ENCODE measurements at places on chromosomes 1 and 21. TPM values are rescaled to one million over a fixed set of nuclear protein-coding genes. Genes with fewer than 3 reads are reported as not detected.

GRCh38 chr1:37948841-37949240, 2.0 kb upstream of the INPP5B start:
- no peak for DNase-seq

- DNase-seq = no peak
Measured at GRCh38 chr1:206429421-206429820, 40.9 kb upstream of the IKBKE start.

CD84 gene
- 5.7 TPM for total RNA-seq

TIE1 gene
- 40.1 TPM for total RNA-seq

PRAMEF20 gene
- total RNA-seq = not detected

GRCh38 chr1:163427279-163427678, 105.5 kb downstream of the NUF2 start:
- DNase-seq = no peak

DNA sequence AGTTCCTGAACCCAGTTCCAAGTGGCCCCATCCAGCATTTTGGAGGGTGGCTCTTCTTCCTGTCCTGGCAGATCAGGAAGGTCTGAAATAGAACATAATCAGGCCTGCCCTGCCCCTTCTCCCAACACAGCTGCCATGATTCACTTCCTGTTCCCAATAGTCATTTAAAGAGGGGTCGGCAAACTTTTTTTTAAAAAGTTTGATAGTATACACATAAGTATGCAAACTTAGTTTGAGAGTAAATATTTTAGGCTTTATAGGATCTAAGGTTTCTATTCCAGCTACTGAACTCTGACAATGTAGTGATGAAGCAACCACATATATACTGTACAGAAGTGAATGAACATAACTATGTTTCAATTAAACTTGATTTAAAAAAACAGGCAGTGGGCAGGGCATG, 66.4 kb downstream of the LUZP1 start:
- DNase-seq = peak; percentile 32

GRCh38 chr1:10745383-10745782, 51.1 kb downstream of the CASZ1 start:
- DNase-seq = no peak

GRCh38 chr1:173333581-173333980, 126.5 kb upstream of the TNFSF4 start:
- no peak for DNase-seq

DNA sequence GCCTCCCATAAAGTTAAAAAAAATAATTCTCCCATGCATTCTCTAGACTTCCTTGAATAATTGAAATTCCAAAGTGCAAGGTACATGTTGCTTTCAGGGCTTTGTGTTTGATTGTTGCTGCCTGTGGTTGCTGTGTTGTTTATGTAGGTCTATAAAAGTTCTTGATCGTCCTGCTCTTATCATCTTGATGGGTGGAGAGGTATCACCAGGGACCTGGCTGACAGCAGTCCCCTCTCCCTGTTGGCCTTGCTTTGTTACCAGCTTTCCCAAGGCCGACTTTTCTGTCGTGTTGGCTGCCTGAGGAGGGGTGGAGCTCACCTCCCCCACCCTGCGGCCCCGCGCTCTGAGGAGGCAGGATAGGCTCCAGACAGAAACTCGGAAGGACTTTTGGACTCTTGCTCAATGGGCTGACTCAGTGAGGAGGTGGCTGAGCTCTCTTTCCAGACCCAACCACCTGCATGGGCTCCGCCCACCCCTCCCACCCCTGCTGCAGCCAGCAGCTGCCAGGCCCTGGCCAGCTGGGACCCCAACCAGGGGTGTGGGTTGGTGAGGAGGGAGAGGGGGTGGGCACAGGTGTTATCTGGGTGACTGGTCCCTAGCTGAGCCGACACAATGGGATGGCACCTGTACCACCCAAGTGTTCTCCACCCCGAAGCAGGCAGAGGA, 2.0 kb downstream of the INAVA start:
- DNase-seq = no peak

NUAK2 gene
- 1.6 TPM for total RNA-seq

STUM gene
- 1.2 TPM for total RNA-seq

DNA sequence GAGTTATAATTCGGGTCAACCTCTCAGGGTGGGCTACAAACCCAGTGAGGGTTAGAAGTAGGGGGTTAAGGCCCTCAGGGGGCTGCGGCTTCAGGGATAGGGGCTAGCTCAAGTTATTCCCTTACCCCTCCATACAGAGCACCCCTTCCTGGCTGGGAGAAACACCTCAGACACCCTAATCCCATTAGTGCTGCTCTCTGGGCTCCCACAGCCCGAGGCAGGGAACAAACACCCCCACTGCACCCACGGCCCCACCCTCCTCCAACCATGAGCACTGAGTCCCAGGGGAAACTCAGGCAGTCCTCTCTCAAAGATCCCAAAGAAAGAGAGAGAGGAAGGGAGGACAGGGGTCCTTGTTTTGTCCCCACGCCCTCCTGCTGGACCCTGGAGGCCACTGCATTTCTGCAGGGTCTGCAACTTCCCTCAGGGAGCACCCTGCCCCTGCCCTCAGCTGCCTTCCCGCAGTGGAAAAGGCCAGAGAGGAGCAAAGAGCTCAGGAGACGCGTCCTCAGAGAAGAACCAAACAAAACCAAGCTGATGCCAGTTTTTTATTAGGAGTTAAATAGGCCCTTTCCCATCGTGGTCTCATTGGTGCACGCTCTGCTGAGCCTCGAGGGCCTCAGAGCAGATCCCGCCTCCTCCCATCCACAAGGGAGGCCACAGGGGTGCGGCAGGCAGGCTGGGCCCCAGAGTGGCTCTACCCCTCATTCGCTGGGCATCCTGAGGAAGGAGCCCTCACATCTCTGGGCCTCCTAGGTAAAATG, 1.4 kb upstream of the S100A4 start:
- DNase-seq = no peak

DNA sequence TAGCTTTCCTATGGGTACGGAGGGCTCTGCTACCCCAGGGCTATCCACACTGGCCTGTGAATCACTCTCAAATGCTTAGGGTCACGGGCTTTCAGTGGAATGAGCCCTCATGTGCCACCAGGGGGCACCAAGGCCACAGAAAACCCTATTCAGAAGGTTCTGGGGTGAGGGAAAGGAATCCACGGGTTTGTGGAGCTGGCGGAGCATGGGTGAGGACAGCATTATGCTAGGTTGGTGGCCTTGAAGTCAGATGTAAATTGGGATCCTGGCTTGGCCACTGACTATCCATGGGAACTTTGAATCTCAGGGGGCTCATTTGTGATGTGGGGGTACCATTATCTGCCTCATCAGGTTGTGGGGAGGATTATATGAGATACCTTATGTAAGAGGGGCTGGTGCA, 5.1 kb upstream of the LAMTOR5 start:
- peak; percentile 86 for DNase-seq

SERINC2 gene
- total RNA-seq = 1.3 TPM

KRTAP11-1 gene
- total RNA-seq = not detected

DNA sequence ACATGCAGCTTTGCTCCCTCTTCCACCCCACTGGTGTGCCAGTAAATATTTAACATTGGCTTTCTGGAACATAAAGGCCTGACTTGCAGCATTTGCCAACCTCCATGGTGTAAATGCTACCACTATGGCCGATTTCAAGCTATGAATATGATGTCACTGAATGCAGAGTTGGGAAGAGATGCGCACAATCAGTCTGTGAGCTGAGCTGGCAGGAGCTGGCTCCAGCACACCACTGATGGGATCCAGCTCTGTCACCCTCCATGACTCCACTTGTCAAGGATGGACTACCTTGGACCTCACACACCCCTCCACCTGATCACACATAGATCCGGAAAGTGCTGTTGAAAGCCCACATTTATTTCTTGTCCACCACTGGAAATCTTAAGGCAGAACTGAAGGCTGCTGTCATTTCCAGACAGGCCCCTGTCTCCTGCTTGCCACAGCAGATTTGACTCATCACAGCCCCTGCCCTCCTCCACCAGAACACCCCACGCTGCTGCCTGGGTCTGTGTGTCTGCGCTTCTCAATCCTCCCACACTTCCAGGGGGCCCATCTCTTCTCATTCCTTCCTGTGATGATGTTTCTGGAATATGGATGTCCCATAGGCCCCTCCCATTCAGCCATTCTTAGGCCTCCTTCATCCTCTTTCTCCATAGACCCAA, 82.2 kb upstream of the BCAR3 start:
- no peak for DNase-seq

DNA sequence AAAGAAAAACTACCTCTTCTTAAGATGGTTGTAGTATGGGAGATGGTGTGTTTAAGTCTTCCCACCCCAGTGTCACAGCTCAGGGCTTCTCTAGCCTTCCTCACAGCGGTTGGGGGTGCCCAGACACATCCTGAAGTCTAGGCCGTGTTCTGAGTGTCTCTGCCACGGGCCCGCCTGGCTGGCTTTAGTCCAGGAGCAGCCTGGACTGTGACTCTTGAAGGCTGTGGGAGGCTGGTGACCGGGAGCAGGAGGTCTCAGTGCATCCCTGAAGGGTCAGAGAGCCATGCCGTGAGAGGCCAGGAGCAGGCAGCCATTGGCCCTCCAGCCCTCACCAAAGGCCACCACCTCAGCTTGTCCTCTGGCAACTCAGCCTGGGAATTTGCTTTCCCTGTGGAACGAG, 4.5 kb downstream of the EPHX1 start:
- peak; percentile 52 for DNase-seq

PLPPR4 gene
- 0.14 TPM for total RNA-seq

WDR64 gene
- total RNA-seq = not detected

DISP3 gene
- total RNA-seq = not detected

BRINP2 gene
- total RNA-seq = 0.20 TPM

DNA sequence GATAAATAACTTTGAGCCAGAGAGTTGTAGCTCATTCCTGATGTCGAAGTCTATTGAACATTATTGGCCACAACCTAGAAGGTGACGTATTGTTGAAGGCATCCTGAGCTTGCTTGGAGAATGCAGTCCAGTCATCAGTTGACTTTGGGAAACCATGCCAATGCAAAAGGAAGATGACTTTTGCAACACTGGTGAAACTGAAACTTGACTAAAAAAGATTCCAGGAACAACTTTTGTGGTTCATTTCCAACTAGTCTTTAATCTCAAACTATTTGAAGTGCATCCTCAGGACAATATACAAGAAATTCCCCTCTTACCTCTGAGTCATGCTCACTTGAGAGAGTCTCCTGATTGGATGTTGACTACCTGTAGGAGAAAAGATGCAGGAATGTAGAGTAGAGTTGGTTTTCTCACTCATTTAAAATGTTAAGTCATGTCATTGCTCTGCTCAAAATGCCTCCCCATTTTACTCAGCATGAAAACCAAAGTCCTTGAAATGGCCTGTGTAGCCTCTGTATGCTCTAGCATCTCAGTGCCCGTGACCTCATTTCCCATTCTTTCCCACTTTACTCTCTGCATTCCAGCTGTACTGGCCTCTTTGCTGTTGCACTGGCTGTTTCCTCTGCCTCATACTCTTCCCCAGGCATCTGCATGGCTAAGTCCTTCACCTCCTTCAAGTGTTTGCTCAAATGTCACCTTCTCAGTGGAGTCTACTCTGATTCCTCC, 24.4 kb upstream of the LEPR start:
- DNase-seq = no peak

KRTAP26-1 gene
- not detected for total RNA-seq

GRCh38 chr1:2330519-2331199, 60.7 kb downstream of the MORN1 start:
- peak; percentile 79 for DNase-seq

DNA sequence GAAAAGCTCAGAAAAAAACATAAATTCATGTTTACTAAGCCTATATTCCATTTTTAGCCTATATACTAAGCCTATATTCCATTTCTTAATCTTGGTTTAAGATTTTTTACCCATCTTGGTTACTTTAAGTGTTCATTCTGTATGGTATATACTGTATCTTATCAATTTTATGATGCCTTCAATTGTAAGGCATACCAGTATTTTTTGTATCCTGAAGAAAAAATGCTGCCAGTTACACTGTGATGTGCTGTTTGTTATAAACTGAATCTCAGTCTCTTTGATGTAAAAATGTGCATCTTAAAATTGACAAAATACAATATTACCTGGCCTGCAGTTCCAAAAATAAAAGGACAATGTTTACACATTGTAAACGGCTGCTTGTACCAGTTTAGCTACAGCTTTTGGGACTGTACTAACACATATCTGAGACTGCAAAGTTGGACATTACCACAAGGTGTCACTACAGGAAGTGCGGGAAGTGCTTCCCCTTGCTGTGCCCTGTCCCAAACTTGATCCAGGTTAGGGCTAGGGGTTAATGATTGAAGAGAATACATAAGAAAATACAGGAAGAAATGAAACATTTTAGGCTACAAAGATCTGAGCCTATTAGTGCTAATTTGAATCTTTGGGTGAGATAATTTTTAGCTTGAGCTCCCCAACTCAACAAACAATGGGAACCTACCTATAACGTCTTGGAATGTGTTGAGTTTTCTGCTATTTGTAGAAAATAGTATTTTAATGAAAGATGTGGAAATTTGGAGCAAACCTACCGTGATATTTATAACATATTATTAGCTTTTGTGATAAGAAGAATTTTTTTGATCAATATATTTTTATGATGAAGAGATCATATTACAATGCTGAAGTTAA, 108.9 kb downstream of the LBR start:
- no peak for DNase-seq

CLCA4 gene
- not detected for total RNA-seq

DNA sequence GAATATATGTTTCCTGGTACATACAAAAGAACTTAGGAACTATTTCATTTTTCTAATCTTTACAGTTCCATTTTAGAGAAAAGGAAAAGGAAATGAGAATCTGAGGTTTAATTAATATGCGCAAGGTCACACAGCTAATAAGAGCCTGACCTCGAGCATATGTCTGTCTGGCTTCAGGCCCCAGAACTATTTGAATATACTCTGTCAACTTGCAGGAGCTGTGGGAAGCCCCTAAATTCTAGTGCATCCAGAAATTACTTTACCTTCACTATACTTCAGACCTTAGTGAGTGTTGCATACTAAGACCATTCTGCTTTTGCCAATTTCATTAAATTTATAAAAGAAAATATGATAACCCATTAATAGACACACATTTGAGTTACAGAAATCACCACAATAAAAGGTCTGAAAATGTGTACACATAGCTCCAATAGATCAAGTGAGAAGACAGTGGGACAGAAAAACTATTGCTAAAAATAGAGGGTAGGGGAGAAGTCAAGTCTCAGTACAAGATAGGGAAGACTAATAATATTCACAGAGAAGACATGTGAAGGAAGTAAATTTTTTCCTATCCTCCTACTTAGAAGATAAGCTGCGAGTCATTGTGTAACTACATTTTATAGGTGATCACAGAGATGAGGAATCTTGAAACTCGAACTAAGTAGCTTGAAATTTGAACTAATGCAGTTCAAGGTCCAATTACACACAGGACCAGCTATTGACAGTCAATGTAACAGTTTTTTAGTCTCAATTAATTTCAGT, 3.8 kb downstream of the RGS13 start:
- no peak for DNase-seq

NEGR1 gene
- 24.2 TPM for total RNA-seq
